CD14-positive monocyte (primary cell): ENCODE measurements at places on chromosomes 1 and 21.

DNA sequence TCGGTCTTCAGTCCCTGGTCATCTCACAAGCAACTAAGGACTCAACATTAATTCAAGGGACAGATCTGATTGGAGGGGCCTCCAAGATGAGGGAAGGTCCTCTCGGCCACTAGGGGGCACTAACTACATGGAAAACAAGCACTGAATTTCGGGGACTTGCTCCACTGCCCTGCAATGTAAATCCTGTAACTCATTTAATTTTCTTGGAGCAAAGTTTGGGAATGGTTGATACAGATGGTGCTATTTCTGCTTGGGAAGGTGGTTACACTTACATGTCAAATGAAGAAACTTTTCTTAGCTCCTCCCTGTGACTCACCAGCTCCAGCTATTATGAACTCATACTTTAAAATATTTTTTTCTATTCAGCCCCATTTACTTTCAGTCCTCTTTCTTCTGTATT lies 97.4 kb upstream of the KCNJ15 start:
- peak; percentile 52 for DNase-seq

DNA sequence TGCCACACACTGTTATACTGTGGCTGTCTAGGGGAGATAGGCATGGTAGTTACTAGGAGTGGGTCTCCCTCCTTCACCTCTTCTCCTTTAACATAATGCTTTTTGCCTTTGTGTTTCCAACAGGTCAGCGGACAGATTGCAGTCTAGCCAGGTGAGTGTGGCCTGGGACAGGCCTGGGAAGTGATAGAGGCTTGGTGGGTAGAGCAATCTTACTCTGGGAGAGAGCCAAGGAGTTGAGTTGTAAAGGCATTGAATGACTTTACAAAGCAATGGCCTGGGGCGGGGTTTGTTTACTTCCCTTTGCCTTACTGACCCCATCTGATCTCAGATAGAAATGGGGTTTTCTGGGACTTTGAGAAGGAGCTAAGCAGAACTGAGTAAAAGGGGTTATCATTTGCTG lies 51.0 kb upstream of the IKBKE start:
- no peak for DNase-seq

DNA sequence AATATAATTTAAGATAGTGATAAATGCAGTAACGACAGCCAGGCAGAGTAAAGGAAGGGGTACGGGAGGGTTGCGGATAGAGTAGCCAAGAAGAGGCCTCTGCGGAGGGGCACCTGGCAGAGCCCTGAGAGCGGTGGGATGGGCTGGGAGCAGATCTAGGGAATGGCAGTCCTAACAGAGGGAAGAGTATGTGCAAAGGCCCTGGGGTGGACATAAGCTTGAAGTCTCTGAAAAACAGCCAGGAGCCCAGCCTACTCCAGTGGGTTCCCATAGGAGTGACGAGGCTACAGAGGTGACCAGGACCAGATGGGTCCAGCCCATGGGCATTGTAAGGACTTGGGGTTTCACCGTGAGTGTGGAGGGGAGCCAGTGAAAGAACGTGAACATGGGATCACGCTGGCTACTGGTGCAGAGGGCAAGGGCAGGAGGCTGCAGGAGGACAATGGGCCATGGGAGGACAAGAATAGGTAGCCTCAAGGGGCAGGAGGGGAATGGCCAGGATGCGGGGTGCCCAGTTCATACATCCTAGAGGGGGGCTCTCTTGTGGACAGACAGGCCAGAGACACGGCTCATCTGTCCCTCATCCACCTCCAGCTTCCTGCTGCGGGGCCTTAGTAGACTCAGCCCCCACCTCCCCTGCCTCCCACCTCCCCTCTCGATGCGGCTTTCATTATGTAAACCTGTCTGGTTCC lies 185.7 kb upstream of the VAMP3 start:
- no peak for DNase-seq

DNA sequence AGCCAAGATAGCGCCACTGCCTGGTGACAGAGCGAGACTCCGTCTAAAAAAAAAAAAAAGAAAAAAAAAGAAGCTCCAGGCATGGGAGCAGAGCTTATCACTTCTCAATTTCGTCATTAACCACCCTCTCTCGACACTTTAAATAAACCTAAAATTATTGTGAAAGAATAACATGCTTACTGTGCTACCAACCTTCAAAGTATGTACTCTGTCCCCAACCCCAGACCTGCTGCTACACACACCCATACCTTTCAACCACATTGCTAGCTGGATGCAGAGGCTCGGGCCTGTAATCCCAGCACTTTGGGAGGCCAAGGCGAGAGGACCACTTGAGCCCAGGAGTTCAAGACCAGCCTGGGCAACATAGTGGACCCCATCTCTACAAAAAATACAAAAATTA lies 38.7 kb downstream of the GNPAT start:
- DNase-seq: no peak

DNA sequence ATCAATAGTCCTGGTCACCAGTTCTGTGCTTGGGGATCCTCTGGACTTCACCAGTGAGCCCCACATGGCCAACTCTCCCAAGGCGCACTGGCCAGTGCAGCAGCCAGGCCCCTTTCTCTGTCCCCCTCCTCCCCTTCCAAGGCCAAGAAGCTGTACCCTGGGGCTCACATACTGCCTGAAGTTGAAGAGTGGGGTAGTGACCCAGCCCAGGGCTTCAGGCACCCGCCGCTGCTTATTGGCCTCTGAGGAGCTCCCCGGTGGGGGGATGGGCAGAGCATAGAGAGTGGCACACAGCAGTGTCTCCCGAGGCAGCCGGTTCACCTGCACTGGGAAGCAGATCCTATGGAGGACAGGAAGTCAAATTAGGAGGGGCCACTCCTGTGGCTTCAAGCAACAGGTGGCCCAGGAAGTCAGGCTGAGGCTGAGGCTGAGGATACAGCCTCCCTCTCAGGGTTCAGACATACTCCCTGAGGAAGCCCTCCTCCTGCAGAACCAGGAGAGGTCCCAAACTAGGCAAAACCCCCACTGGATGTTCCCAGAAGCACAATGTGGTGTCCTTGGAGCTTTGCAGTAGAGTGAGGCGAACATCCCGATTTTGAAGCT lies 38.2 kb upstream of the PPP1R15B start:
- no peak for DNase-seq

DNA sequence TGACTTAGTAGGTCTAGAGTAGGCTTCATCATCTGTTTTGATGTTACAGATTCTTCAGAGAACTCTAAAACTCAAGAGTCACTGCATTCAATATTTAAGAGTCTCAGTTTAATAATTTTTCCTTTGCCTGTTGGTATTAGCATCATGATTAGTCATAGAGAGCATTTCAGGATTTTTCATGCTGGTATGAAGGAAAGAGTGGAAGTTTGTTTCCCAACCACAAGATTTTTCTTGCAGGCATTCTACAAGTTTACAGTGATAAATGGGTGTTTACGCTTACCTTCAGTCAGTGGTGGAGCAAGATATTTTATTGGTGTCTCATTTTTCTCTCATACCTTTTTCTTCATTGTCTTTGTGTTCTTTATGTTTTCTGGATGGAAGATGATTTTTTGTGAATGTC lies 58.4 kb upstream of the MYOCOS start:
- DNase-seq: no peak

DNA sequence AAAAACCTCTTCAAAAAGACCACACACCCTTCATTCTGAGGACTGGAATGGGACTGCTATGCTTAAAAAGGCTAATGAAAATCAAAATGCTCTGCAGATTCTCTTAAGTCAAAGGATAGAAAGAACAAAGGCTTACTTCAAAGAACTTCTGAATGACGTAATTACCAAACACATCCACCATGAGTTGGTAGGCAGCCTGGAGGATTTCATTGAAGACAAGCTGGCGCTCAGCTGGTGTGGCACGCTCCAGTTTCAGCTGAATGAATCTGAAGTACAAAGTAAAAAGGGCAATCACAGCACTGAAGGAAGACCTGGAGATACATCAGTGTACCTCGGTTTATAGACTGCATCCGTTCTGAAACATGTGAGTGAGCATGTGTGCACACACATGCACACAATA lies 43.5 kb upstream of the SDC3 start:
- no peak for DNase-seq

DNA sequence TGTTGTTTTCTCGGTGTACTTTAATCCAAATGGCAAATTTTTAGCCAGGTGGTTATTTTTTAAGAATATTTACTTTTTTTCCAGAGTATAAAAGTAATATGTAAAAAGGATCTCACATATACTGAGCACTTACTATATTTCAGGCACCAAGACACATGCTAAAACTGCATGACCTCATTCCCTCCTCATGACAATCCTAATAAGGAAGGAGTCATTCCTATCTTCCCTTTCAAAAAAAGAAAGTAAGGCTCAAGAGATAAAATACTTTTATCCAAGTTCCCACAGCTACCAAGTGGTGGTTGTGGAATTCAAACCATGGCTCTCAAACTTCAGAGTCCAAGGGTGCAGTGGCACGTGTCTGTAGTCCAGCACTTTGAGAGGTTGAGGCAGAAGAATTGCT lies 19.4 kb downstream of the ATP2B4 start:
- DNase-seq: no peak

DNA sequence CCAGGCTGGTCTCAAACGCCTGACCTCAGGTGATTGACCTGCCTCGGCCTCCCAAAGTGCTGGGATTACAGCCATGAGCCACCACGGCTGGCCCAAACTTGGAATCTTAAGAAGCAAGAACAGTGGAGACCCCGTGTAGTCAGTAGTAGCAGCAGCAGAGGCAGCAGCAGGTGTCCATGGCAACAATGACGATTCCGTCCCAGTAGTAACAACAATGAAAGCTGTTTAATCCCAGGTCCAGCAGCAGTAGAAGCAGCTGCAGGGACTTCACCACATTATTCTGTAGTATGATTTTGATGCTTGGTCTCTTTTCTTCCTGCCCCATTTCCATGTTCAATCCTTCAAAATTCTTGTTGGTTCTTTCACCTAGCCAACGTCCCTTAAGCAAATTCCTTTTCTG lies 69.6 kb upstream of the KCTD3 start:
- no peak for DNase-seq

DNA sequence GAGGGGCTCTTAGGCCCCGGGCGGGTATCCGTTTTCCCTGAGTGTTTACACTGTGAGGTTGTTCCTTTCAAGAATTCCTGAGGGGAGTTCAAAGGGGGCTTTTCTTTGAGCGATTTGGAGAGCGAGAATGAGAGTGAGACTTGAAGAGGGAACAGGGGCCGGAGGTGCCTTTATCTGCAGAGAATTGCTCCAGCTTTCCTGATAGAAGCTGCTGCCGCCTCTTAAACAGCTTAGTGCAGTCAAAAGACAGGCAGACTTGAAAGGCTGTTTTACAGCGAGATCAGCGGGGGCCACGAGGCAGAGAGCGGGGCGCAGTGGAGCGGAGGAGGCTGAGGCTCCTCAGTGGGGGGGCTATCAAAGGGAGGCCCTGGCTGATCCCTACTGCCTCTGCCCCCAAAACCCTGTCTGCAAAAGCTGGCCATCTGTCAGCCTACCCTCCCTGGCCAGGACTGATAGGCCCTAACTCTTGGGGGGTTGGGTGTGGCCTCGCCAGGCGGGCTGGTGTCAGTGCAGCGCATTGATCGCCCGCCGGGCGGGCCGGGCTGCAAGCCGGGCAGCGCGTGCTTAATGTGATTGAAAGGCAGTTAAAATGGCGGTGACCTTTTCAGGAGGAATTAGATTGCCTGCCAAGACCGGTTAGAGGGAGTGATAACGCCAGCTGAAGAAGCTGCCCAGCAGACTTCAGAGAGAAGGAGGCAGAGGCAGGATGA lies 36.4 kb downstream of the TMEM53 start:
- DNase-seq: no peak

DNA sequence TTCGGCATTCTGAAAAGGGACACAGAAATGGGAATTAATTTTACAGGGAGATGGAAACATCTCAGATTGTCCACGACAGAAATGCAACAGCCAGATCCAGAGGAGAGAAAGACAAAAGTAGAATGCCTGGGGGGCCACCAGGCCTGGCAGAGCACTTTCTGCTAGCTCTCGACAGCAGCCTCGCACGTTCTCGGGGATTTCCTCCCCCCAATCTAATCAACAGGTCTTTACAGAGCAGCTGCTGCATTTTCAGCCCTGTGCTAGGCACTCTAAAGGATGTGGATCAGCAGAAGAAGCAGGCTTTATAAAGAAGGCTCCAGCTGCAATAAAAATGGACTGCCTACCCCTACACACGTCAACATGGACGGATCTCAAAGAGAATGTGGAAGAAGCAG lies 10.6 kb downstream of the CSRP1 start:
- DNase-seq: no peak

DNA sequence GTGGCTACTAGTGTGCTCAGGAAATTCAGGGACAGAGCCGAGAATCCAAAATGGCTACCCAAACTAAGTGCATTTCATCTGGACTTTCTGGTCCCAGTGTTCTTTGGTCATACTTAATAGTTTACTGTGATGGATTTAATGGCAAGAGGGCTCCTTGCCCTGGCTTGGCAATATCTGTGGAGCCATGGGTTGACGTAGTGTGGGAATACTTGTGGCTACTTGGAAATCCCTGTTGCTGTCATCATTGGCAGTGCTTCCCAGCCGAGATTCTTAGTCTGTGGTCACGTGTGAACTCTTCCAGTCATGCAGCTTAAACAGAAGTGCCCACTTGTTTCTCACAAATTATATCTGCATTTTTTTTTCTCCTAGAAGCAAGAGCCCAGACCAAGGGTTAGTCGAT lies 198.9 kb downstream of the HS2ST1 start:
- DNase-seq: no peak

GRCh38 chr1:157135646-157136045 lies 2.5 kb downstream of the ETV3 start:
- DNase-seq: no peak

- no peak for DNase-seq
These were observed 87.1 kb upstream of the ACTRT2 start for GRCh38 chr1:2934156-2934540.

DNA sequence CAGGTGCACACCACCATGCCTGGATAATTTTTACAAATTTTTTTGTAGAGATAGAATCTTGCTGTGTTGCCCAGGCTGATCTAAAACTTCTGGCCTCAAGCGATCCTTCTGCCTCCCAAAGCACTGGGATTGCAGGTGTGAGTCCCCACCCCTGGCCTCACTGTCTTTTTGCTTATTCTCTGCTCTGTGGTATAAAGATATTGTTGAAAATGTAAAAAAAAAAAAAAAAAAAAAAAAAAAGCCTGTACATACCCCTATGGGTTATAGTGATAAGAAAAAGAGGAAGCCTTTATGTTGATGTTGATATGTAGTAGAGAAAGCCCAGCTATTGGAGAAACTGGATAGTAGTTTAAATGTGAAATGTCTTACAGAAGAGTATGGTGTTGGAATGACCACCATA lies 125.8 kb downstream of the XPR1 start:
- DNase-seq: no peak

DNA sequence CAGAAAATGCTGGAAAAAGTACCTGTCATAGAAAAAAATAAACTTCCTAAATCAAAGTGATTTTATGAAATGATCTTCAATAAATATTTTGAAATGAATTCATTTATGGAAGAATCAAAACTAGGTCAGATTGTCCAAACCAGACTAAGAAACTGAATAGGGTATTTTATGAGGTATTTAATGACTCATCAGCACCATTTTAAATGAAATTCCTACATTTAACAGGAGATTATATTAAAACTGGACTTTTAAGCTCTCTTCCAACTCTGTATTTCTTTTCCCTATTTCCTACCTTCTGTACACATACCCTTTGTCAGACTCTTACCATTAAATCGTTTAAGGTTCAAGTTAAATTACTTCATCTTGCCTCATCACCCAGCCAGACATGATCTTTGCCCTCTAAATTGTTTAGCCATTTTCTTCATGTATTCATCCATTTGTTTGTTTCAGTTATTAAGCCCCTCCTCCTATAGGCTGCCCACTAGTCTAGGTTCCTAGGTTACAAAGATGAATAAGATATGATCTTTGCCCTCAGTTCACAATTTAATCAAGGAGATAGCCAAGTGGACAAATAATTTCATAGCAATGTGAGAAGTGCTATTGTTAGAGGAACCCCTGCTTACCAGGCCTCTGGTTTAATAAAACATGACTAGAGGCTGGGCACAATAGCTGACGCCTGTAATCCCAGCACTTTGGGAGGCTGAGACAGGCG lies 25.0 kb downstream of the TATDN3 start:
- no peak for DNase-seq
